Pancreas (tissue), 10 donors: ENCODE measurements at places on chromosomes 16 and 17. TPM values are rescaled to one million over a fixed set of nuclear protein-coding genes. Genes with fewer than 3 reads are reported as not detected.

The LRRC37A2 gene
- 3.3 TPM for total RNA-seq

The NGFR gene
- total RNA-seq = 1.1 TPM

The RETREG3 gene
- 39.8 TPM for total RNA-seq

The KRT32 gene
- total RNA-seq = not detected

The PRSS21 gene
- total RNA-seq = 0.60 TPM
